Left ventricle myocardium superior (tissue), 1 donor: ENCODE measurements at places on chromosomes 12 and 14.

- DNase-seq = no peak
Observed at GRCh38 chr14:30193101-30193500, 265.5 kb upstream of the PRKD1 start.

DNA sequence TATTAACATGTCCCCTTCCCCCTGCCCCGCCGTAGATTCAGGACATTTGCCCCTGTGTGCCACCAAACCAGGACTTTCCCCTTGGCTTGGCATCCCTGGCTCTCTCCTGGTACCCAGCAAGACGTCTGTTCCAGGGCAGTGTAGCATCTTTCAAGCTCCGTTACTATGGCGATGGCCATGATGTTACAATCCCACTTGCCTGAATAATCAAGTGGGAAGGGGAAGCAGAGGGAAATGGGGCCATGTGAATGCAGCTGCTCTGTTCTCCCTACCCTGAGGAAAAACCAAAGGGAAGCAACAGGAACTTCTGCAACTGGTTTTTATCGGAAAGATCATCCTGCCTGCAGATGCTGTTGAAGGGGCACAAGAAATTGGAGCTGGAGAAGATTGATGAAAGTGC lies 28.9 kb downstream of the HRK start:
- no peak for DNase-seq

DNA sequence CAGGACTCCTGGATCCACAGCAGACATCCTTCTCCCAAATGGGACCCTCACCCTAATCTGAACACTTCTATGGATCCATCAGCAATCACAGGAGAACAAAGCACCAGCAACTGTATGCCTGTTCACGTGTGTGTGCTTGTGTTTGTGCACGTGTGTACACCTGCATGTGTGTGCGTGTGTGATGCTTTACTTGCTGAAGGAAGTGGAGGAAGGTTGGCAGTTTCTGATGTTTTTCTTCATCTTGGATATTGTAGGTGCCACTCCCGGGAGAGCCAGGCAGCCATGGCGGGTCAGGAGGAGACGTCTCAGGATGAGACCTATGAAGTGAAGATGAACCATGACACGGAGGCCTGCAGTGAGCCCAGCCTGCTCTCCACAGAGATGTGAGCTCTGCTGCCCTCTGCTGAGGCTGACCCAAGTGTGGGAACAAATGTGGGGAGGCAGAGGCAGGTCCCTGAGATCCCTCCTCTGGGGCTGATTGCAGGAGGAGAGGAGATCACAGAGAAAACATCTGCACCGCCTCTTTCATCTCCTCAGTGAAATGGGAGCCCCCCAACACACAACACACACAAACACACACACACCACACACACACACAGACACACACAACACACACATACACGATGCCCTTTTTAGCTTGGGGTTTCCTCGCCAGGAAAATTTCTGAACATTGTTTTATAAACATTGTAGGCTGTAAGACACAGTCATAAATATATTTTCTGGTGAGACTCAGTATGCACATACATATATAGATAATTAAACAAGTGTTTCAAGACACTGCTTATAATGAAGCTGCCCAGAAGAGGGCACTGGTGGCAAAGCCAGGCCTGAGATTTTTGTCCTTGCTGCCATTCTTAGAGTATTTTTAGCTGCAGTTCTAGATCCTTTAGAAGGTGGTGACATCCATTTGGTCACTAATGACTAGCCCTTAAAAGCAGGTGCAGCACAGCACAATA lies 112.2 kb upstream of the FKBP4 start:
- DNase-seq = no peak

- DNase-seq = no peak
Observed at GRCh38 chr12:23431006-23431405, 518.5 kb downstream of the SOX5 start.

DNA sequence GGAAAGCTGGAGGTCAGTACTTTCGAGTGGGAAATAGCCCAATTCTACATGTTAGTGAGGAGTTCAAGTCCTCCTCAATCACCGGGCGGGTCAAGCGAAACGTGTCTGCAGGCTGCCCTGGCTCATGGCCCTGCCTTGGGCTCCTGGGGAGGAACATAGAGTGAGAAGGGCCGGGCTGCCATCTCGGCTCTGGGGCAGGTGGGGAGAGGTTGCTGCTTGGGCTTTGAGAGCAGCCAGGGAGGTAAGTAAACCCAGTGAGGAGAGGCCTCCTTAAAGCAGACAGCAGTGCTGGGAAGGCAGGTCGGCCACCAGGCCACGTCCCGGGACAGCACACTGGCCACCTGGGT lies 32.0 kb upstream of the UBC start:
- DNase-seq = no peak

DNA sequence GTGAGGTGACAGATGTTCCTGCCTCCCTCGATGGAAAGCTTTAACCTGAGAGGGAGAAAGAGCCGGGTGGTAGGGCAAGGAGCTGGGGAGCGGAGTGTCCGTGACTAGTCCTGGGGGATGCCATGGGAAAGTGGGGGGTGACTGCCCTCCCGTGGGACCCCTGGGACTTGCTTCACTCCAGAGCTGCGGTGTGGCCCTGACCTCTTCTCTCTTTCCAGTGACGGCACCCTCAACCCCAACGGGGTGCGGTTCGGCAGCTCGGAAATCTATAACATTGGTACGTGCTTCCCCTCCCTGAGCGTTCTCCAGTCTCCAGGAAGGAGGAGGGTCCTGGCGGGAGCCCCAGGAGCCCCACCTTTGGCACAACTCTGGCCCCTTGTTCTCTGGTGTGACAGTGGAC lies 69.3 kb downstream of the AACS start:
- no peak for DNase-seq

DNA sequence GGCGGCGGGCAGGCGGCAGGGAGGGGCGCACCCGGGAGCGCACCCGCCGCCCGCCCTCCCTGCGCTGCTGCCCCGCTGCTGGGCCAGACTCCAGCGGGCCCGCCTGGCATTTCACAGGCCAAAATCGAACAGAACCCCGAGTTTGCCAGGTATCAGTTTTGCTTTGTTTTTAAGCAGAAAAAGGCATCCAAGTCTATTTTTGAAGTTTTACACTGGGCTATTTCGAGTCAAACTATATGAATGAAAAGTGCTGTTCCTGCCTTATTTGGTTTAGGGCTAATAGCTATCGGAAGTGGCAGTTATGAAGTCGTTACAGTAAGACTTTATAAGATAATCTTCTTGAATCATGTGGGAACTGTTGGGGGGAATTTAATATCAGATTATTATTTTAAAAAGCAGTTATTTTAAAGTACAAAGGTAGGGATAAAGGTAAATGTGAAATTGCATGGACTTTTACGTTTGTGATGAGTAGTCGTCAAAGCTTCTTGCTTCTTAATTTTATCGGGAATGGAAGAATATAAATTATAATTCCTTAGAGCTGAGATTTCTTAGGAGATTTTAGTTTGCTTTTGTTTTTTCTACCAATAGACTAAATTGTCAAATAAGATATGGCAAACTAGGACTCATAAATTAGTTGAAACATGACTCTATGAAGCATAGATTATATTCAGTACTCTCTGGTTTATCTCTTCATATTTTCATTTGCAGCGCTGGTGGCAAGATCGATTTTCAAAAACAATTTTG lies 1.1 kb downstream of the MSRB3 start:
- no peak for DNase-seq

DNA sequence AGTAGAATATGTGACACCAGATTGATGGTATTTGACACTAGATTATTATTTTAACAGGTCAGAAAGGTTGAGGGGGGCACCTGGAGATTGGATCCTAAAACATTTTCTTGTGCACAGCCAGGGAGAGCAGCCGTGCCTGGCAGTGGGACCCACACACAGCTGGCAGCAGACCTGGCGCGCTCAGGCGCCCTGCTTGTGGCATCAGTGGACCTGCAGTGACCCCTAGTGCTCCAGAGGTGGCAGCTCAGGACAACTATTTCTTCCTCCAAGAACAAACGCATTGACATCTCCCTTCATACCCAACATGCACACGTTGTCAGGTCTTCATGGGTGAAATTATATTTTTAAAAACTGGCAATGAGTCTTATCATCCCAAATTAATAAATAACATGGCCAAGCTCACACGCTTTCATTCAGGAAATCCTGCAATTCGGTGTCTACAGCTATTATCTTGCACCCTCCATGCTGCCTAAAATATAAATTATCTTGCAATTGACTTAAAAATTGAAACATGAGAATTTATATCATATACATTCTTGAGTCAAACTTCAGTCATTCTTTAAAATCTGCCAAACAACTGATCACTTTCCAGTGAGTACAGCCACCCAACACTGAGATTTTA lies 7.7 kb upstream of the TMEM132D start:
- peak; percentile 49 for DNase-seq

DNA sequence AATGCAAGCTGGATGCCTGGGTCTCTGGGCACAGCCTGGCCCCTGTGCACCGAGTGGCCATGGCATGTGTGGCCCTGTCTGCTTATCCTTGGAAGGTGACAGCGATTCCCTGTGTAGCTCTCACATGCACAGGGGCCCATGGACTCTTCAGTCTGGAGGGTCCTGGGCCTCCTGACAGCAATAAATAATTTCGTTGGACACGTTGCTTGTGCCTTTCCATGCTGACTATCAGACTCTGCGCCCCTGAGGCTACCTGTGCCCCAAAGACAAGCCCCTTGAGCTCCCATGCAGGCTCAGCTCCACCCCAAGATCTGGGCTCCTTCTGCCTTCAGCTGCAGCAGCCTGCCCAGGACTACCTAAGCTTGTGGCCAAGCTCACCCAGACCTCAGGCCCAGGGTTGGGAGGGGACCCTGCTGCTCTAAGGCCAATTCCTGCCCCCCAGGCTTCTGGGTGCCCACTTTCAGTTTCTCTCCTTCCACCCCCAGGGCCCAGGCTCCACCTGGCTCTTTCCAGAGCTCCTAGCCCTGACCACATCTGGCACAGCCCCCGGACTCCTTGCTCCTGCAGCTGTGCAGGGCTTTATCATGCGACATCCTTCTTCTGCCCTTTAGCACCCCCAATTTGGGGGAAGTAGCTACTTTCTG lies 11.8 kb downstream of the SERPINA3 start:
- DNase-seq = no peak

- no peak for DNase-seq
Observed at GRCh38 chr12:31866523-31866922, 92.7 kb upstream of the RESF1 start.

DNA sequence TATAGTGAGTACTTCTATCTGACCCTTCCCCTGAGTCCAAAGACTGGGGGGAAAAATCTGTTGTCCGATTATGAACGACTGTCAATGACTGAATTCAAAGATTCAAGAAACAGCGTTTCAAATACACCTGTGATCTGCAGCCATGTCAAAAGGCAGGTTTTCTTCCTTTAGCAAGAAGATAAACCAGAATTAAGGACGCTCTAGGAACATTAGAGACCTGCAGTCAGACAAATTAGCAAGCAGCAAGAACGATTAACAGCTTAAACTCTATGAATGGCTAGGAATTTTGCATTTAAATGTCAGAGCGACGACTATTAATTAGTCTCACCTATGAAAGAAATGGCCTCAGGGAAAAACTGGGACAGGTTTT lies 2.1 kb downstream of the DUSP6 start:
- DNase-seq = no peak

DNA sequence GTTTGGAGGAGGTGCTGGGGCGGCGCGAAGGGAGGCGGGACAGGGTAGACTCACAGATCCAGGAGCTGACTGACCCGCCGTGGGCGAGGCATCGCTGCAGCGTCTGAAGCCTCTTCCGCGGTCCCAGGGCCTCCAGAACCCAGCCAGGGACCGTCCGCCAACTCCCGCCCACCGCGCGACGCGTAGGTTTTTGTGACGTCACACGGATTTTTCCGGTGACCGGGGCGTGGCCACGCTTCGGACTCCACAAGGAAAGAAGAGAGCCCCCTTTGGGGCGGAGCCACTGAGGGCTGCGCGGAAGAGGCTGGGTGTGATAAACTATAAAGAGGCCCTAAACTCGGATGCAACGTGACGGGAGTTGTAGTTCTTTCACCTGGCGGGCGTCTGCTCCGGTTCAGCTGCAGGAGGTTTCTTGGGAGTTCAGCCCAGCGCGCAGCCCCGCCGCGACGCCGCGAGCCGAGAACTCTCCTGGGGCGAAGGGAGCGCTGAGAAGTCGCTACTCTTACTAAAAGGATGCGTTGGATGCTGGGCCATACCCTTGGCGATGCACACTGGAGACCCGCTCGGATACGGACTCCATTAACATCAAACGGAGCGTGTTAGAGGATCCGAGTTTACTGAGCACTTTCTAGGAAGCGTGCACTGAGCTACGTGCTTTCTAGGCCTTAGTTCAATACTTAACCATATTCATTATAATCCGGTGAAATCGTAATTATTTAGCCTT lies at the start of gene AMN1:
TSS of gene AMN1 (minus strand) at position 105 of the 724 bp plus-strand sequence. CDS start at position 92, 13 bp downstream.
- peak; percentile 99 for DNase-seq

- no peak for DNase-seq
Observed at GRCh38 chr12:115172521-115172920, 488.5 kb upstream of the TBX3 start.

- DNase-seq = no peak
Observed at GRCh38 chr12:2536724-2537123, 258.0 kb upstream of the FKBP4 start.

DNA sequence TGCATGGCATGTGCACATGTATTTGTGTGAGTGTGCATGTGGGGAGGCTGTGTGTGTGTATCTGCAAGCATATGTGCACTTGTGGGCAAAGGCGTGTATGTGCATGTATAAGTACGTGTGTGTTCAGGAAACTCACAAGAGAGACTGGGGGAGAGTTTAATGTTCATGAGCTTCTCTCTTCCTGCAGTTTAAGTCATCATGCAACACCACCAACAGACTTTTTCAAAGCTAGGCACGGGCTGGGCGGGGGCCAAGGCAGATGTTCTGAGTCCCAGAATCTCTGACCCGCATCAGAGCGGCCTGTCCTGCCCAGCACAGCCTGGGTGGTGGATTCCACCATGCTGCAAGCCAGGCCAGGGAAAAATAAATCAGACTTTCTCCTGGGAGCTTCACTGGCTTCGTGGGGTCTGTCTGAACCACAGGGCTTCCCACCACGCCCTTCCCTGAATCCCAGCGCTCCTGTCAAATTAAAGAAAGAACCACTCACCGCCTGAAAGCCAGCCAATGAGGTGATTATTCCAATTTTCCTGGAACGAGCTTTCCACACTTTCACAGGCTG lies 75.7 kb downstream of the PITPNM2 start:
- peak; percentile 58 for DNase-seq

DNA sequence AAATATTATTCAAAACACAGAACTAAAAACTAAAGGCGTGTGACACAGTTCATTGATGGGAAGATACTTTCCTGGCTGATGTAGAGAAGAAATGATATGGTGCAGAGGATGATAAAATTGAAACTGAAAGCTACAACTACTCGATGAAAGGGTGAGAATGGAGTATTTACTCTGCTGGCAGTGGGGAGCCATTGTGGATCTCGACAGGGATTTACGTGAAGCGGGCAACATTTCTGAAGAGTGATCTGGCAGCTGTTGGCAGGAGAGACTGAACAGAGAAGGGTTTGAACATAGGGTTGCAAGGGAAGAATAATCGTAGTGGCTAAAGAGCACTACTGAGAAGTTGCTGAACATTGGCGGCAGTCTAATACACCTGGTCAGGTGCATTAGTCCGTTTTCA lies 464.9 kb downstream of the PDZRN4 start:
- no peak for DNase-seq

DNA sequence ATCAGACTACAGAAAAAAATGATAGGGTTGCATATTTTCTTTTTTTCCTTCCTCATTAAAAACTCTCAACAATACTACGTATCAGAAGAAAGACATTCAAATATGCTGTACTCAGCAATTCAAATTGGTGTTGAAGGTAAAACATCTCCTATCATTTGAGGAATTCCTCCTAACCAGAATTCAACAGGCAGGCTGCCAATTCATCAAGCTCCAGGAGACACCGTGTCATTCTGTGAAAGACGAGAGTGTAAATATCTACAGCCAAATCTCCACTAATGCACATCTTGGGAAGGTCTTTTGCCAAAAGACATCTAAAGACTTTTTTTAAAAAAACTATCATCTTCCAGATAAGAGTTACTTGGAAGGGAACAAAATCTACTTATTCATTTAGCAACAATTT lies 26.6 kb downstream of the NT5DC3 start:
- no peak for DNase-seq
